ENCODE measurements at places on chromosomes 5 and 9. TPM values are rescaled to one million over a fixed set of nuclear protein-coding genes. Genes with fewer than 3 reads are reported as not detected.

Gene BARX1
- total RNA-seq, result 2.1 TPM

GRCh38 chr5:139642213-139642612 is 5.9 kb upstream of the CXXC5 start:
- no peak for DNase-seq

Gene CYLC2
- not detected for total RNA-seq

GRCh38 chr9:126516561-126516935 is 97.2 kb upstream of the LMX1B start:
- DNase-seq, result no peak

- DNase-seq, result no peak
These were observed 49.8 kb downstream of the CAMK2A start for GRCh38 chr5:150239794-150240122.

DNA sequence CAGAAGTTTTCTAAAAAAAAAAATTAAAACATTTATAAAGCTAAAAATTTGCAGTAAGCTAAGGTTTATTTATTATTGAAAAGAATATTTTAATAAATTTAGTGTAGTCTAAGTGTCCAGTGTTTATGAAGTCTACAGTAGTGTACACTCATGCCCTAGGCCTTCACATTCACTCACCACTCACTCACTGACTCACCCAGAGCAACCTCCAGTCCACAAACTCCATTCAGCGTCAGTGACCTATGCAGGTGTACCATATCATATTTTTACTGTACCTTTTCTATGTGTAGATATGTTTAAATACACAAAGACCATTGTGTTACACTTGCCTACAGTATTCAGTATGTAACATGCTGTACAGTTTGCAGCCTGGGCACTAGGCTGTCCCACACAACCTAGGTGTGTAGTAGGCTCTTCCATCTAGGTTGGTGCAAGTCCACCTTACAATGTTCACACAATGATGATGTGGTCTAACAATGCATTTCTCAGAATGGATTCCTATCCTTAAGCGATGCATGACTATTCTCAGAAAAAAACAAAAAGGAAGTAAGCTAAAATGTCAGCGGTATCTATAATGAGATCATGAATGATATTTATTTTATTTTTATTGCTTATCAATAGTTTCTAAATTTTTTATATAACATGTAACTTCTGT is 336.7 kb downstream of the AGTPBP1 start:
- DNase-seq, result no peak

GRCh38 chr9:131037335-131038255 is 28.6 kb downstream of the LAMC3 start:
- DNase-seq, result no peak

DNA sequence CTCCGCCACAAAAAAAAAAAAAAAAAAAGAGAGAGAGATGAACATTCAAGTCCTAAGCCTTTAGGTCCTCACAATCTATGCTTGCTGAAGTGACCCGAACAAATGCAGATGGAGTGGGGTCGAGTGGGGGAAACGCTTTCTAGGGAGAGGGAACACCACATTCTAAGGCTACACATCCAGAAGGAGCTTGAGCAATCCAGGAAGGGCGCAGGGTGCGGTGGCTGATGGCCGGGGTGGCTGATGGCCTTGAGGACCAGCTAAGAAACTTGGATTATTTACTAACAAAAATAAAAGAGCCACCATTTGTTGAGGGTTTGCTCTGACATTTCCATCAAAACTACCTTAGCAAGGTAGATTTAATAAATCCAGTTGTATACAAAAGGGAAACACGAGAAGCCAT is 764 bp upstream of the BNIP1 start:
- no peak for DNase-seq

GRCh38 chr5:35988529-35988928 is 2.7 kb downstream of the UGT3A1 start:
- no peak for DNase-seq

All from H1 (cell line).